Naive thymus-derived CD8-positive, alpha-beta T cell (primary cell): ENCODE measurements at places on chromosomes 2 and 18.

GRCh38 chr2:186780701-186781316 is 68.2 kb downstream of the ZSWIM2 start:
- no peak for DNase-seq

- DNase-seq = no peak
Measured at GRCh38 chr18:52694804-52695203, 354.8 kb downstream of the DCC start.

GRCh38 chr2:171703574-171704347 is 16.5 kb downstream of the DYNC1I2 start:
- DNase-seq = no peak

GRCh38 chr2:130864830-130865800 is 28.4 kb downstream of the ARHGEF4 start:
- DNase-seq = no peak

GRCh38 chr18:2219706-2220105 is 351.6 kb downstream of the METTL4 start:
- DNase-seq = no peak

DNA sequence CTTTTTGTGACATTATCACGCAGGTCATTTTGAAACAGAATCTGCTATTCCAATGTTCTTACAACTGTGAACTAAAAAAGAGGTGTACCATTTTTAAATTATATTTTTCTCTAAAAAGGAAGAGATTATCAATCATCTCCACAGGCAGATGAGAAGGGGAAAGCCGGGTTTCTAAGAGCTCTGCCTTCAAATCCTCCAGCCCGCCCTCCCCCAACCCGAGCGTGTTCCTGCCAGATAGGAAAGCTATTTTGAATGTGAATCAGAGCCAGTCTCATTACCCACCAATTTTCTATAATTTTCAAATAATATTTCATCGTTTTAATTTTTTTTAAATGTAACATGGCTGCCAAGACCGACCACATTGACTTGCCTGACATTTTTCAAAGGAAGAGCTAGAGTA is 65.9 kb downstream of the KCNF1 start:
- no peak for DNase-seq

- DNase-seq = no peak
Measured at GRCh38 chr2:232281858-232282507, 96.6 kb upstream of the ALPP start.

- DNase-seq = no peak
Measured at GRCh38 chr2:133223226-133223625, 345.0 kb downstream of the NCKAP5 start.

GRCh38 chr18:46054956-46055837 is 16.9 kb downstream of the PSTPIP2 start:
- DNase-seq = no peak

DNA sequence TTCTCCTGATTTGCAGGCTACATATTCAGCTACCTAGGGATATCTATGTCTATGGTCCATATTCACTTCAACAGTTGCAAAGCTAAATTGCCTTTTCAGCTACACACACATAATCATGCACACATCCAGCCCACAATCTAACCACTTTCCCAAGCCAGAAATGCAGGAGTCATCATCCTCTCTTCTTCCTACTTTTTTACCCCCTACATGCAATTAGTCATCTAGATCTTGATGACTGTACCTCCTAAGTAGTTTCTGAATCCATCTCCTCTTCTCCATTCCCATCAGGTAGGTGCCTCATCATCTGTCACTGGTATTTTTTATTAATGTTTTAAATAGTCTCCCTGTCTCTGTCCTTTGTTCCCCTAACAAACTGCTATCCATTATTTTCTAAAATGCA is 23.7 kb upstream of the SPRED2 start:
- no peak for DNase-seq

GRCh38 chr2:190766595-190766994 is 114.0 kb upstream of the GLS start:
- no peak for DNase-seq

GRCh38 chr2:196170213-196170605 is 1.2 kb downstream of the STK17B start:
- DNase-seq = peak; percentile 59

DNA sequence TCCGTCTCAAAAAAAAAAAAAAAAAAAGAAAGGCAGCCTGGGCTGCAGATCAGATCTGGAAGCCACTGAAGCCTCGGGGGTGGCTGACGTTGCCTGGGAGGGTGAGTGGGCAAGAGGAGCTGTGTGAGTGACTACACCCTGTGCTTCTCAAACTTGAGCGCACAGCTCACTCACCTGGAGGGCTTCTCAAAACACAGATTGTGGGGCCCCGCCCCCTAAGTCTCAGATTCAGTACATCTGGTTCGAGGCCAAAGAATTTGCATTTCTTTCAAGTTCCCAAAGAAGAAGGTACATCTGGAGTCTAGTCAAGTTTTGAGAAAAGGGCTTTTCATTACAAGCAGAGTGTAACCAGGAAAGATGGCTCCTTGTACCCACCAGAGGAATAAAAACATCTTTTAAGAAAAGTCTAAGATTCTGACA is 97.7 kb upstream of the CAB39 start:
- no peak for DNase-seq

- DNase-seq = no peak
Measured at GRCh38 chr18:57518533-57518932, 68.0 kb downstream of the FECH start.

GRCh38 chr2:178845566-178846457 is 38.6 kb upstream of the TTN start:
- no peak for DNase-seq
